ENCODE measurements at places on chromosomes 7 and 10. TPM values are rescaled to one million over a fixed set of nuclear protein-coding genes. Genes with fewer than 3 reads are reported as not detected.

Gene PILRA
- total RNA-seq = 2.8 TPM

Gene NPSR1
- not detected for total RNA-seq

Gene UTF1
- total RNA-seq = not detected

Gene RPA3
- 42.3 TPM for total RNA-seq

Gene NFE2L3
- 10.5 TPM for total RNA-seq

Gene CAMK2B
- total RNA-seq = 7.6 TPM

GRCh38 chr7:143393267-143394041, 12.3 kb downstream of the ZYX start:
- no peak overlapping the region for H3K4me3 ChIP-seq
- peaks cover 12% of the 10 kb centered on the region for H3K36me3 ChIP-seq
- peak overlapping the region; percentile 36 for H3K27ac ChIP-seq
- no peaks in the 10 kb centered on the region for H3K4me1 ChIP-seq
- no peaks in the 10 kb centered on the region for H3K27me3 ChIP-seq

DNA sequence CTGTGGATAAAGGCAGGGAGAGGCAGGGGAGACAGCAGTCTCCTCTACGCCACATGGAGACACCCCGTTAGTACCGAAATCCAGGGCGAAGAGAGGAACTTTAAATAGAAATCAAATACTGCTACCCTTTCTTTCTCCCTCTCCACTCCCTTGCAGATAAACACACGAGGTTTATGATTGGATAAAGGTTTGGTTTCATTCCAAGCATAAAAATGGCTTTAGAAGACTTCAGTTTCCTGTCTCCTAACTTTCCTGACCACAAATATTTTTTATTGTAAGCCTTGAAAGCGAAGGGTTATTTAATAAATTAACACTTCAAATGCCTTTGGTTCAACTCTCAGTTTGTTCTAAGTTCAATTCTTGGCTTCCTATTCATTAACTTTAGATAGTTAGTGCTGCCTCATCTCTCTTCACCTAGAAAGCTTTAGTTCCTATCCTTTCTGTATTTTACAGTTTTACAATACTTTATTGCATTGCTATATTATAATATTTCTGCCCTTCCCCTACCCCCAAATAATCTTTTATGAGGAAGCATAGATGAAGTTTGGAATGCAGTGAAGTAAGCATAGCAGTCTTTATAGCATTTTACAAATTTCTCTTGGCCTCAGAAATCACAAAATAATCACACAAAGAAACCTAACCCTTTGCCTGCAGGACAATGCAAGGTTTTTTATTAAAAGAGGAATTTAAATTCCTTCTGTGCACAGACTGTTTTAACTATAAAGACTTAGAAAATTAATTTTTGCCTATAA, 31.5 kb upstream of the ARID5B start:
- no peaks in the 10 kb centered on the region for H3K27me3 ChIP-seq
- peaks cover 21% of the 10 kb centered on the region for H3K4me1 ChIP-seq
- no peak for DNase-seq

DNA sequence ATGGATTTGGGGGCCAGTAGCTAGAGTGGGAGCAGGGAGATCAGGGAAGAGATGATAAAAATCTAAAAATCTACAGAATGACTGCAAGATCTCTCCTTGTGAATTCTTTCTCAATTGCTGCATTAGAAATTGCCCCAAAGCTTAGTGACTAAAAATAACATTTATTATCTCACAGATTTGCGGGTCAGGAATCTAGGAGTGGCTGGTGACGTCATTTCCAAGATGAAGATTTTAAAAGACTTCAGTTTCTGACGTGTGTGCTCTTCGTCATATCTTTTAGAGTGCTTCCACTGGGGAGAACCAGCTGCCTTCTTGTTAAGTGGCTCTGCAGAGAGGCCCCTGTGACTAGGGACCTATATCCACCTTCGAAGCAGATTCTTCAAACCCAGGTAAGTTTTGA, 112.6 kb downstream of the DGKI start:
- no peaks in the 10 kb centered on the region for H3K36me3 ChIP-seq
- no peak for DNase-seq
- H3K4me1 ChIP-seq = no peaks in the 10 kb centered on the region
- no peak overlapping the region for H3K4me3 ChIP-seq
- H3K27me3 ChIP-seq = peaks cover 9% of the 10 kb centered on the region

DNA sequence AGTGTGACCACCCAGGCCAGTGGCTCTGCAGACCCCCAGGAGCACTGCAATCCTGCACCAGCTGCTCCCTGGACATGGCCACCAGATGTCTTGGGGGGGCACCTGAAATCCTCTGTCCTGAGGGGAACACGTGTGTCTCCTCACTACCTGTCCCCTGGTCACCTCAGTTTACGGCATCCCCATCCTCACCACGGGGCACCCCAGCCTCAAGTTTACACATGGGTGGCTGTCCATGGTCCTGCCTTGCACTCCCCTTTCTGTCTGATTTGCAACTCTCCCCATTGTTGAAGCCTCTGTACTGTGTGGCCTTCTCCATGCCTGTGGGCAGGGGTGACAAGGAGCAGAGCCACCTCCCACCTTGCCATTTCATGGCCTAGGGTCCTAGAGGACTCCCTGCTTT, 67.2 kb downstream of the RAMP3 start:
- DNase-seq = no peak
- peaks cover 7% of the 10 kb centered on the region for H3K4me1 ChIP-seq
- no peak overlapping the region for H3K27ac ChIP-seq
- no peaks in the 10 kb centered on the region for H3K36me3 ChIP-seq
- H3K27me3 ChIP-seq = peaks cover 45% of the 10 kb centered on the region

DNA sequence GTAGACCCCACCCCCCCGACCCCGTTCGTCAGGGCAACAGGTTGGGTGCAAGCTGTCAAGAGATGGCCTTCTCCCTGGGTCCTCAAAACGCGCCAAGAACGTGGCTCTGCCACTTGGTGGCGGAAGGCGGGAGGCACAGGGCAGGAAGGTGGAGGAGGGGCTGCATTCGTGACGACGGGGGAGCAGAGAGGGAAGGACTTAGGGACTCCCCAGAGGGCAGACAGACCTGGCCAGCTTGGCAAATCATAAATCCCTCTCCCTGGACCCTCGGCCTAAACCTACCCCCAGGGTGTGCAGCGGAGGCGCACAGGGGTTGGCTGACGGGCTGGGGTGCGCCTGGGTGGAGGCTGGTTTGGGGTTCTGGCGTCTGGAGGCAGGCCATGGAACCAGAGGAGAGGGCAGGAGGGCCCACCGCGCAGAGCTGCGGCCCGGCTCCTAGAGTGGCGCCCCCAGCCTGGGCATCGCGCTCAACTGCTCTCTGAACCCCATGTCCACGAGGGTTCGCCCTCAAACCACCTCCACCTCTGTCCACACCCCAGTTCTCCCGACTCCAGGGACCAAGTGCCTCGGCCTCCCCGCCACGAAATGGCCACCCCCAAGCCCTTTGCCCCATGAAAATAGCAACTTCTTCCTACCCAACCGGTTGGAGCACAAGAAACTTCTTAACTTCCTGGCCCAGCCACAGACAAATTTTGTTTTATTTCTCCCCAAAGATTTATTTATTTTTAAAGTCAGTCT, 10.8 kb upstream of the GATA3 start:
- no peak for DNase-seq
- H3K4me1 ChIP-seq = peaks cover 33% of the 10 kb centered on the region
- H3K27me3 ChIP-seq = peaks cover 100% of the 10 kb centered on the region
- peaks cover 4% of the 10 kb centered on the region for H3K36me3 ChIP-seq

- no peaks in the 10 kb centered on the region for H3K36me3 ChIP-seq
- peaks cover 2% of the 10 kb centered on the region for H3K27me3 ChIP-seq
- no peak overlapping the region for H3K27ac ChIP-seq
- H3K4me1 ChIP-seq = peaks cover 10% of the 10 kb centered on the region
Measured at GRCh38 chr7:122412441-122412840, 107.9 kb upstream of the FEZF1 start.

DNA sequence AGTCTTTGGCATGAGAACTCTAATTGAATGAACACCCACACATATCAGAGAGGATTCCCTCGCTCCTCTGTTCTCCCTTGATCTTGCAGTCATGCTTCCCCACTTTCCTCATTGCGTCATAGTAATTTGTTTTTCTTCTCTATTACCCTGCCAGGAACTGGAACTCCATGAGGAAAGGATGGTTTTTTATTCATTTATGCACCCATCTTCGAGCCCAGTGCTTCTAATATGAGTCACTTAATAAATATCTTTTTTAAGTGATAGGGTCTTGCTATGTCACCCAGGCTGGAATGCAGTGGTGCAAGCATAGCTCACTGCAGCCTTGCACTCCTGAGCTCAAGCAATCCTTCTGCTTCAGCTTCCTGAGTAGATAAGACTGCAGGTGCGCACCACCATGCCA, 83.5 kb downstream of the OTUD1 start:
- H3K36me3 ChIP-seq = no peaks in the 10 kb centered on the region
- H3K4me1 ChIP-seq = no peaks in the 10 kb centered on the region
- no peak for DNase-seq
- H3K27me3 ChIP-seq = peaks cover 15% of the 10 kb centered on the region
- no peak overlapping the region for H3K27ac ChIP-seq
- H3K4me3 ChIP-seq = no peak overlapping the region

- H3K27ac ChIP-seq = no peak overlapping the region
- H3K4me1 ChIP-seq = peaks cover 12% of the 10 kb centered on the region
- H3K27me3 ChIP-seq = no peaks in the 10 kb centered on the region
- DNase-seq = no peak
- H3K36me3 ChIP-seq = no peaks in the 10 kb centered on the region
Measured at GRCh38 chr7:44740055-44740454, 8.6 kb upstream of the ZMIZ2 start.

GRCh38 chr10:121791761-121792160, 136.1 kb downstream of the ATE1 start:
- no peaks in the 10 kb centered on the region for H3K27me3 ChIP-seq
- H3K27ac ChIP-seq = no peak overlapping the region
- peaks cover 27% of the 10 kb centered on the region for H3K4me1 ChIP-seq
- DNase-seq = no peak

- DNase-seq = no peak
- no peaks in the 10 kb centered on the region for H3K36me3 ChIP-seq
- H3K4me3 ChIP-seq = no peak overlapping the region
- no peaks in the 10 kb centered on the region for H3K27me3 ChIP-seq
Measured at GRCh38 chr10:35172574-35172973, 45.9 kb downstream of the CREM start.
